ENCODE measurements at places on chromosomes 7 and 10. TPM values are rescaled to one million over a fixed set of nuclear protein-coding genes. Genes with fewer than 3 reads are reported as not detected.

DNA sequence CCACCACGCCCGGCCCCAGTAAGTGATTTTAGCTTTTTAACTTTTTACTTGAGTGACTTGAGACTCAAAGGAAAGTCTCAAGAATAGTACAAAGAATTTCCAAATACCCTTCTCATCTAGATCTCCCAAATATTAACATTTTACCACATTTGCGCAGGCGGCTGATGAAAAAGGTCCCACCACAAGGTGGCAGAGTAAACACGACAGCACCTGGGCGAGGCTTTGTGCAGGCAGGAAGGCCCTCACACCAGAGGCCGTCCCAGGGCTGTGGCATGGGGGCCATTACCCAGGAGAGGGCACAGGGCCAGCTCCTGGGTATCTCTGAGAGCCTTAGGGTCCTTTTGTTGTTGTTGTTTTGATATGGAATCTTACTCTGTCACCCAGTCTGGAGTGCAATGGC is 50.0 kb upstream of the WIPI2 start:
- no peak for DNase-seq

SFMBT2 gene
- polyA plus RNA-seq = 1.4 TPM

DNA sequence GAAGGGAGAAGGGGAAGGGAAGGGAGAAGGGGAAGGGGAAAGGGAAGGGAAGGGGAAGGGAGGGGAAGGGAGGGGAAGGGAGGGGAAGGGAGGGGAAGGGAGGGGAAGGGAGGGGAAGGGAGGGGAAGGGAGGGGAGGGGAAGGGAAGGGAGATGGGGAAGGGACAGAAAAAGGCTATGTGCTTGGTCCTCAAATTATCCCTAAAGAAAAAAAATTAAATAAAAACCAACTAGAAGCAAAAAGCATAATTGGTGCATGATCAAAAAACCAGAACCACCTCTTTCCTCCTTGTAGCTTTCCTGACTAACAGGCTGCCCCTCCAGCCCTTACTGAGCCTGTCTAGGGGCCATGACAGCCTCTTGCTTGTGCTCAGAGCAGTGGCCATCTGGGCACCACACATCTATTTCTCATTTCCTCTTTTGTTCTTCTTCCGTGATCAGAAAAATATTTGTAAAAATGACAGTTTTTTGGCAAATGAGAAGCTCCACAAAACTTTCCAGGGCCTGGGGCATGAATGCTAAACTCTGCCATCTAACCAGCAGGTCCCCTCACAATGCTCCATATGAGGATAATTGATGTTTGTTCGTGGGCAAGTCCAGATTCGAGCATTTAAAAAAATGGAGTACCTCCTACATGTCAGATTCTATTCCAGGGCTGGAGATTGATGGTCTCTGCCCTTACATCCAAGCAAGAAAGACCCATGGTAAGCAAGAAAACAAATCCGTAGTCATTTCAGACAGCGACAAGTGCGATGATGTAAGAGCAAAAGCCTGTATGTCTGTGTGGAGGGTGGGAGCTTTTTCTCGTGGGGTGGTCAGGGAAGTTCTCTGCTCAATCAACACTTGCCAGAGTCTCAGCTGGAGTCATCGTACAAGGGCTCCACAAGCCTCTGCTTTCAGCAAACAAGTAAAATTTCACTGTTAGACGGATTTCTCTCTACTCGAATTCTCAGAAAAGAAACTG is 320.9 kb downstream of the WDR11 start:
- no peak for DNase-seq

RBM20 gene
- polyA plus RNA-seq = 0.15 TPM

DNA sequence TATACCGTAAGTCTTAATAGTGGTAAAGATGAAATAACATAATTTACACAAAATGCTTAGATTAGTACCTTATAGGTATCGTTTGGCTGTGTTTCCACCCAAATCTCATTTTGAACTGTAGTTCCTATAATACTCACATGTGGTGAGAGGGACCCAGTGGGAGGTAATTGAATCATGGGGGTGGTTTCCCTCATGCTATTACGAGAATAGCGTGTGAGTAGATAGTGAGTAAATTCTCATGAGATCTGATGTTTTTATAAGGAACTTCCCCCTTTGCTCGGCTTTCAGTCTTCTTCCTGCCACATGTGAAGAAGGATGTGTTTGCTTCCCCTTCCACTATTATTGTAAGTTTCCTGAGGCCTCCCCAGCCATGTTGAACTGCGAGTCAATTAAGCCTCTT is 426.3 kb upstream of the POT1 start:
- DNase-seq = no peak

DNA sequence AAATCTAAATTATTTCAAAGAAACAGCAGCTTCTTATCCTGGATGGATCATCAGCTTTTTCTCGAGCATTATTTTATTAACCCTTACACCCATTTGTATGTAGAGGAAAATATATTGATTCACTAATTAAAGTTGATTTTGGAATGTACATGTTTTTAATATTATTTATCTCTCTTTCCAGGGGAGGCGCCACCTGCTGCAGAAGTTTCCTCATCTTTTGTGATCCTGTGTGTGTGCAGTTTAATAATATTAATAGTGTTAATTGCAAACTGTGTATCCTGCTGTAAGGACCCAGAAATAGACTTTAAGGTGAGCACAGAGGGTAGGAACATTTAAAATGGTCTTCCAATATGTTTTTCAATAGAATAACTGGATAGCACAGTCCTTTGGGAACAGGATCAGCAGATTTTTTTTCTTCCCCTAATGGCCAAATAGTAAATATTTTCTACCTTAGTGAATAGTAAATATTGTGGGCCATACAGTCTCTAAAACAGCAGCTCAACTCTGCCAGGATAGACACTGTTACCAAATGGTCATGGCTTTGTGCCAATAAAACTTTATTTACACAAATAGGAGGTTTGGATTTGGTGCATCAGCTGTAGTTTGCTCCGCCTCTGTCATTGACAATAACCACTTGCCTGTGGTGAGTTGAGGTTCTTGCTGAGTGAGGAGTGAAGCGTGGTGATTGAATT is 30.6 kb downstream of the LMTK2 start:
- no peak for DNase-seq

DNA sequence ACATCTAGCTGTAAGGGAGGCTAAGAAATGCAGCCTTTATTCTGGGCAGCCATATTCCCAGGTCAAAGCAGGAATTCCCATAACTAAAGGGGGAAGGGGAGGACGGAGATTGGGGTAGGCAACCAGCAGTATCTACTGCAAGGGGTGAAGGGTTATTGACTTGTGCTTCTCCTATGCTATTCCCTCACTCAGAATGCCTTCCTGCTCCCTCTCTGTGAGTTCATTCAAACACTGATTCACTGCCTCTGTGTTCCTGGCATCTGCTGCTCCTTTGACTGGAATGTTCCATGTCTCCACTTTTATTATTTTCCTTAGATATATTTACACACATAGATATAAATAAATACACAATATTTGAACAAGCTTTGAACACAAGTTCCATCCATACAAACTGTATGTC is 11.1 kb downstream of the HTR7 start:
- DNase-seq = no peak

DNA sequence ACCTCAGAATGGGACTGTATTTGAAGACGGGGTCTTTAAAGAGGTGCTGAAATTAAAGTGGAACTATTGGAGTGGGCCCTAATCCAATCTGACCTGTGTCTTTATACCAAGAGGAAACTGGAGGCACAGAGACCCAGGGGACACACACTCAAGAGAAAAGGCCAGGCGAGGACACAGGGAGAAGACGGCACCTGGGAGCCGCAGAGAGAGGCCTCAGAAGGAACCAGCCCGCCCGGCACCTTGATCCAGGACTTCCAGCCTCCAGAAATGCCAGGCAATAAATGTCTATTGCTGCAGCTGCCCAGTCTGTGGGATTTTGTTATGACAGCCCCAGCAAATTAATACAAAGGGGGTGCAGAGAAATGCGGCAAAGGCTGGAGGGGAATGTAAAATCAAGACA is 10.5 kb downstream of the CARD11 start:
- DNase-seq = no peak

GRCh38 chr10:129946859-129947258 is 17.2 kb downstream of the EBF3 start:
- DNase-seq = no peak

GRCh38 chr10:31083765-31084184 is 52.1 kb upstream of the ZNF438 start:
- DNase-seq = no peak

GRCh38 chr10:100613846-100614245 is 78.1 kb downstream of the HIF1AN start:
- no peak for DNase-seq

ANKRD30A gene
- not detected for polyA plus RNA-seq

FLNC gene
- 25.8 TPM for polyA plus RNA-seq

- DNase-seq = no peak
Observed at GRCh38 chr7:108196004-108196403, 65.8 kb upstream of the LAMB4 start.

HOXA9 gene
- polyA plus RNA-seq = 0.78 TPM

DNA sequence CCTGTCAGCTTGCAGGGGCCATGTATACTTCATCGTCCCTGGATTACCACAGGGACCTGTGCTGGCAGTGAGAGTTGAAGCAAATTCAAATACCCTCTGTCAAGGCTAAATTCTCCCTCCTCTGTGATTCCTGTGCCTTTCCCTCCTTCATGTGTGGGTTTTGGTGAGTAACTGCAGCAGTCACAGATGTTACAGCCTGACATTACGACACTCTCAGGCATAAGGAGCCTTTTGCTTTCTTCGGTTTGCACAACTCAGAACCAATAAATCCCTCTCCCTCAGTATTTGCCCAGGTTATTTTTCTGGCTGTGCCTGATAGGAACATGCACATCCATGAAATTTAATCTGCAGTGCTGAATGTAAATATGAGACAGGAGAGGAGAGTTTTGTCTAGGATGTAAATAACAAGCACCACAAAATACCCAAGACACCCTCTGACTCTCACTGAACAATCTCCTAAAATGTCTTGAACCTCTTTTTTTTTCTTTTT is 997.2 kb upstream of the GHITM start:
- DNase-seq = no peak

- DNase-seq = no peak
Observed at GRCh38 chr7:105876964-105877601, 684 bp upstream of the ATXN7L1 start.

MKI67 gene
- polyA plus RNA-seq = 8.0 TPM

- DNase-seq = no peak
Observed at GRCh38 chr10:79130846-79131245, 62.1 kb downstream of the ZMIZ1 start.

DNA sequence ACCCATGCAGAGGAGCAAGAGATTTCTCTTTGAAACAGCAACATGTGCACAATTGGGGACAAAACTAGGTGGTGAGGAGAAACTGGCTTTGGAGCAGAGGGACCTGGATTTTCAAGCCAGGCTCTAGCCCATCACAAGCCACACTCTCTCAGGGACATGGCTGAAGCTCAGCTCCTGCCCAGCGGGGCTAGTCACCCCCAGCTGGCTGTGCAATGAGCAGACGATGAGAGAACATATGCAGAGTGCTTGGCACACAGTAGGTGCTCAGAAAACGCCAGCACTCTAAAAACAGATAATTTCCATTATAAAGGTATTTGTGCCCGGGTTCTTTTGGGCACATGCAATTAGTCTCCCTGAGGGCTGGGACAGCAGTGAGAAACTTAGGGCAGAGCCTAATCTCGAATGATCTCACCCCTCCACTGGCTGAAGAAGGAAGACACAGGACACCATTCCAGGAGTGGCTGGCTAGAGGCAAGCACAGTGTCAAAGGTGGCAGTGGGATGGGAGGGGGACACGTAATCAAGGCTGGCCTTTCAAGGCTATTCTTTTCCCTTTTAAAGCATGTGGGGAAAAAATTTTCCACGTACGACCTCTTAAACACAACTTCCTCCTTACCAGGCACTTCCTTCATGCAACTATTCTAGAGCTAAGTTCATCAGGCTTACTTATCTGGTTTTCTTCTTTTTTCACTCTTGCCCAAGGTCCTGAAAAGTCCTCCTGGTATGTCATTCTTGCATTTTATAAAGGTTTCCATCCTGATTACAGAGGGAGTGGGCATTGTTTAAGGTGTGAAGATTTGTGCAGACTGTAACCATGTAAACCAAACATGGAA is 15.1 kb downstream of the FAM53B start:
- no peak for DNase-seq

DNA sequence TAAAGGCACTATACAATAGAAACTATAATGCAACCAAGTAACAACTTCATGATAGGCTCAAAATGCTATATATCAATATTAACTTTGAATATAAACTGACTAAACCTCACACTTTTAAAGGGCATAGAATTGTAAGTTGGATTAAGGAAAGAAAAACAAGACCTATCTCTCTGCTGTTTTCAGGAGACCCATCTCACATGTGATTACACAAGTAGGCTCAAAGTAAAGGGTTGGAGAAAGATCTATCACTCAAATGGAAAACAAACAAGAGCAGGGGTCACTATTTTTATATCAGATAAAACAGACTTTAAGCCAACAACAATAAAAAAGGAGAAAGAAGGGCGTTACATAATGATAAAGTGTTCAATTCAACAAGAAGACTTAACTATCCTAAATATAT is 155.5 kb downstream of the CDK14 start:
- DNase-seq = no peak

GRCh38 chr7:43509906-43510305 is 73.0 kb upstream of the STK17A start:
- no peak for DNase-seq

DNA sequence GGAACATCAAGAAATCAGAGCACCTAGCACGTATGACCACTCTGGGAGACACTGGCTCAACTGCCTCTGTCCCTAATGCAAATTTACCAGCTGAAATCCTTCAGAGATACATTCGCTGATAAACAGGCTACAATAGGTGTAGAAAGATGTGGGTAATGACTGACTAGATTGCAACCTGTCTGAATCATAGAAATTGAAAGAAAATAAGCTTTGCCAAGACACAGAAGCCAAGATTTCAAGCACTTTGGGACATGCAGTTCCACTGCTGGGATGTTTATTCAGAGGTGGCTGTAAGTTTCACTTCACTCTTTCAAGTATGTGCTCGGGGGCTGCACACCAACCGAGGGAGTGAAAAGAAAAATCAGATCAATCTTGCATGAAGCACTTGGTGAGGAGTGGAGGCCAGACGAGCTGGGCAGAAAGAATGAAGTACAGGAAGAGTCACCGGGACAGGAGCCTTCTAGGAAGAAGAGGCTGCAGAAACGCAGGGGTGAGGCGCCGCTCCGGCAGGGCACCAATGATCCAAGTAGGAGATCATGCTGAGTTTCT is 276.7 kb downstream of the PARD3 start:
- no peak for DNase-seq

MRLN gene
- polyA plus RNA-seq = not detected

- no peak for DNase-seq
Observed at GRCh38 chr7:156055206-156055822, 243.1 kb upstream of the SHH start.

SPDYE2 gene
- polyA plus RNA-seq = not detected

GRCh38 chr7:152313831-152314604 is 121.8 kb downstream of the KMT2C start:
- peak; percentile 29 for DNase-seq

DNA sequence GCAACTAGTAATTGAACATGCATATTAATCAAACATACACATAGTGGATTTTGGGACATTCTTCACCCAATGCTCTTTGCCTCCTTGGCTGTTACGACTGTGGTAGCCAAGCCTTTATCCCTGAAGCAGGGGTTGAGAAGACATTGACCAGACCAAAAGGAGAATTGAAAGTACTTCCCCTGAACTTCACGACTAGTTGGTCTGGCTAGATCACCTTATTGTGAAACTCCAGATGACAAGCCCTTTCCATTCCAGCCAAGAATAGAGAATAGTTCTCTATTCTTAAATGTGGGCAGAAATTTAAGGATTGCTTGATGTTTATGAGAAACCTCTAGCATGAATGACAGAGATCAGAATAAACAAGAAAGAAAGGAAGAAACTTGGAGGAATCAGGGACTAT is 97.0 kb downstream of the LRMDA start:
- DNase-seq = no peak

OR6B1 gene
- polyA plus RNA-seq = not detected

GRCh38 chr10:30883751-30884150 is 147.9 kb downstream of the ZNF438 start:
- DNase-seq = no peak

Measured in AG04450 (cell line).